Left lung (tissue), 14 donors: ENCODE measurements at places on chromosomes 7 and 10. TPM values are rescaled to one million over a fixed set of nuclear protein-coding genes. Genes with fewer than 3 reads are reported as not detected.
A peak's percentile ranks its signal among the peaks of the same experiment; 100 is the strongest.

The SPRN gene
- 6.4 TPM for polyA plus RNA-seq

- no peak for DNase-seq
Observed at GRCh38 chr10:18162021-18162627, 21.9 kb downstream of the CACNB2 start.

- no peak for DNase-seq
Observed at GRCh38 chr10:48699011-48699627, 14.4 kb downstream of the WDFY4 start.

DNA sequence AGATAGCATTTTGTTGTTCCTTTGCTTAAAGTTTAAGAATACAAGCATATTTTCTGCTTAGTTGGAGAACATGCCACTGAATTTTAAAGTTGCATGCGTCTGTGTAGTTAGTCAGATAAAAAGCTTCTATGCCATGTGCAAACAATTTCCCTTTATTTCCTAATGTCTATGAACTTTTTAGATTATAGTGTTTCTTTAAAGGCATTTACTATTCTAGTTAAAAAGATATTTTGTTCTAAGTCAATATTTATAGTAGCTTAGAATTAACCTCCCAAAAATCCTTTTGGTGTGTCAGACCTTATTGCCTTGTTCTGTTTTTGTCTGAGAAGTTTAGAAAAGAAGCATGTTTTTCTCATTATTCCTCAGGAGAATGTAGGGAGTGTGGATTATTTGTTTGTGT, 99.0 kb upstream of the GATA3 start:
- DNase-seq, result no peak

The GDI2 gene
- polyA plus RNA-seq, result 234 TPM

- peak; percentile 40 for DNase-seq
Observed at GRCh38 chr7:30226614-30227268, 57.7 kb upstream of the ZNRF2 start.

DNA sequence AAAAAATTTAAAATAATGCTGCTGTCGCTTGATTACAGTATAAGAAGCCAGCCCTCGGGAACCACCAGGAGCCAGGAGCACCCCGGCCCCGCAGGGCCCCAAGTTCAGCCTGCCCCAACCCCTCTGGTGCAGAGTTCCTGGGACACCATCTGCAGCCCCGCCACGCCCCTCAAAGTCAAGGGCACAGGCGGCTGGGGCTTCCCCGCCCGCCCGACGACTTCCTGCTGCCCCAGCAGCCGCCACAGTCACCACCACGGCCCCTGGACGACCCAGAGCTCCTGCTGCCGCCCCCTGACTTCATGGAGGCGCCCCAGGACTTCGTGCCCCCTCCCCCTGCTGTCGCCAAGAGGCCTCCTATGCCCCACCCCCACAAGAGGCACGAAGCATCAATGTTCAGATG, 103.6 kb upstream of the PDSS1 start:
- no peak for DNase-seq

The WNT8B gene
- 0.10 TPM for polyA plus RNA-seq

DNA sequence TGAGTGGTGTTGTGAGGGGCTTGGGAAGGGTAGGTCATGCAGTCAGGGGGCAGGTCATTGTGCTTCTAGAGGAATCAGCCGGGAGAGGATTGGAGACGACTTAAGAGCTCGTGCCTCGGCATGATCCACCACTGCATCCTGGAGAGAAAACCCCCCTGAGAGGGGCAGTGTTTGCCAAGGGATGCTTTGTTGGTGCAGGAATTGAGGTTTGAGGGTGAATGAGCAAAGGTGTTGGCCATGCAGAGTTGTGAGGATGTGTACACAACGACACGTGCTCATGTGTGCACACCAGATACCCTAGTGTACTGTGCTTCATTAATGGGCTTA, 85.6 kb upstream of the ANLN start:
- DNase-seq, result no peak

DNA sequence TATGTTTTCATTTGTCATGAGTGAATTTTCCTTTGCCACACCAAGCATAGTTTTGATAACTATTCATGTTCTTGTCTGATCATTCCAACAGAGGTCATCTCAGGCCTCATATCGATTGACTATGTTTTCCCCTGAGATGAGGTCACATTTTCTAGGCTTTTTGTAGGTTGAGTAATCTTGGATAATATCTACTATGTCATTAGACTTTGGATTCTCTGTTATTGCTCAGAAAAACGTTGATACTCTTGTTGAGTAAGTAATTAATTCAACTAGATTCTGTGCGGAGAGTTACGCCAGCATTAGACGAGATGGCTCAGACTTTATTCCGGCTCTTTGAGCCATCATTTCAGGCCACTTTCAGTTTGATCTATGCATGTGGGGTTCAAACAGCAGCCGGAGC, 57.7 kb downstream of the KLF6 start:
- no peak for DNase-seq

- DNase-seq, result no peak
Observed at GRCh38 chr10:5508161-5508604, 8.8 kb upstream of the CALML5 start.

The TMEM243 gene
- 94.3 TPM for polyA plus RNA-seq

DNA sequence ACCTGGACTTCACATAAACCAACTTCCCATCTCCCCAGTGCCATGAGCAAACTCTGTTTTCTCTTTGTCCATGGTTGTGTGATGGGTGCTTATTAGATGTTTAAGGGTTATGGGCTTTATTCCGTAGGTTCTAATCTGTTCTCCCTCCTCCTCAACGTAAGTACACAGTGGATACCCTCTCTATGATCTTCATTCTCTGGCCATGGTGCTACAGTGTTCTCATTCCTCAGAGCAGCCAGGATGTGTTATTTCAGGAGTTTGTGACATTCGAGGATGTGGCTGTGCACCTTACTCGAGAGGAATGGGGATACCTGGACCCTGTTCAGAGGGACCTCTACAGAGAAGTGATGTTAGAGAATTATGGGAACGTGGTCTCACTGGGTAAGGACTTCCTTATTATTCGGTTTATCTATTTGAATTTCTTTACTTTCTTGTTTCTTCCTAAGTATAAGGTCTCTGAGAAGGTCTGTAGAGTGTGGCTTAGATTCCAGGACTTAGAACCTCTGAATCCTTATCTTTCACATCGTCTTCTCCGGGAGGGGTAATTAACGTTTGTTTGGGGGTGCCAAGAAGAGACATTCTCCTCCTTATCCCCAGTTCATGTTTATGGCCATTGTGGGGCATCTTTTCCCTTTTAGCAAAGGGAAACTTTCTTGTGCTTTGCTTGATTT, 3.8 kb downstream of the ZNF655 start:
- no peak for DNase-seq

GRCh38 chr10:13161857-13162271, 506 bp downstream of the MCM10 start:
- no peak for DNase-seq

The STEAP4 gene
- polyA plus RNA-seq, result 13.4 TPM

The LBX1 gene
- polyA plus RNA-seq, result 0.33 TPM

The CUTC gene
- 21.5 TPM for polyA plus RNA-seq

The CPEB3 gene
- polyA plus RNA-seq, result 3.1 TPM

- no peak for DNase-seq
Observed at GRCh38 chr10:6458814-6459213, 121.3 kb downstream of the PRKCQ start.

DNA sequence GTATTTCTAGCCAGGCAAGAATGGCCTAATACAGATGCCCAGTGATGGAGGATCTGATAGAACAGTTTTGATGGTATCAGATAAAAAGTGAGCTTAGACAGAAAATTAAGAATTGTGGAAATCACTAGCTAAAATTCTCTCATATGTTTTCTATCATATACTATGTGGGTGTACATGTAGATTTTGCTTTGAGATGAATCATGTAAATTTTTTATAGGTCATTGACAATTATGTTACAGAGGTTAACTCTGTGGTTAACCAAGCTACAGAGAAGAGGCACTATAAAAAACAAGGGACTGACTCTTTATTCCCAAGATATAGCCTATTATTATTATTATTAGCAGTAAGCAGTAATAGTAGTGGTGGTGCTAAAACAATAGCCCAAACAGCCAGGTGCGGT, 156.5 kb downstream of the ITGA8 start:
- no peak for DNase-seq

DNA sequence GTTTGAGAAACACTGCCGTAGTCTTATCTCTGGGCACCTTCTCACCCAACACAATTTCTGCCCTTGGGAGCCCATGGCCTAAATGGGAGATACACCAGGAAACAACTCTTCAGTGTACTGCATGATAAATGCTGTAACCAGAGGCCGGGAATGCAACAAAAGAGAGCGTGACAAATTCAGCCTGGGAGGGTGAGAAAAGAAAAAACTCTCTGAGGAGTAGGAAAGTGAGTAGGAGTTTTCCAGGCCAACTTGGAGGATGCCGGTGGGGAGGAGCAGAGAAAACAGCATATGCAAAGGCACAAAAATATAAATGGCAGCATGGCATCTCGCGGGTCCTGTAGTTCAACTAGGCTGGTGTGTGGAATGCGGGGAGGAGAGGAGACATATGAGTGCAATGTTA, 624.5 kb downstream of the PARD3 start:
- DNase-seq, result no peak

The TMEM225B gene
- 1.1 TPM for polyA plus RNA-seq

- DNase-seq, result no peak
Observed at GRCh38 chr7:150357270-150357669, 11.4 kb upstream of the REPIN1 start.

The ST8SIA6 gene
- 12.1 TPM for polyA plus RNA-seq

The VIPR2 gene
- 0.28 TPM for polyA plus RNA-seq

DNA sequence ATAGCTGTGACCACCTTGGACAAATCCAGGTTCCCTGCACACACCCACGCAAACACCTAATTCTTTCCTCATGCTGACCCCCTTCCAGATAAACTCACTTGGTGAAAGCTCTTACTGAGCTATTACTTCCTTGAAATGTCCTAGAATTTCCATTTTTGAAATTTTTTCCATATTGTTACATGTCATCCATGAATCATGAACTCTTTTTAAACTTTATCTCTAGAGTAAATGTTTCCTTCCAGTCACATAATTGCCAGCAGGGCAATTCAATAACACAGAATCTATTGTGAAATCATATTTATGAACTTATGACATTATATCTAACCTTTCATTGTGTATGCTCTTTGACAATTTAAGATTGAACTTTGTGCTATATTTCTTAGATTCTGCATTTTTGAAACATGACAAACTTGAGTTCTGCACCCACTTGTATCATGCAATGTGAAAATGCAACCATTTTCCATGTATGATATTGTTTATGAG, 26.8 kb upstream of the FGL2 start:
- no peak for DNase-seq

DNA sequence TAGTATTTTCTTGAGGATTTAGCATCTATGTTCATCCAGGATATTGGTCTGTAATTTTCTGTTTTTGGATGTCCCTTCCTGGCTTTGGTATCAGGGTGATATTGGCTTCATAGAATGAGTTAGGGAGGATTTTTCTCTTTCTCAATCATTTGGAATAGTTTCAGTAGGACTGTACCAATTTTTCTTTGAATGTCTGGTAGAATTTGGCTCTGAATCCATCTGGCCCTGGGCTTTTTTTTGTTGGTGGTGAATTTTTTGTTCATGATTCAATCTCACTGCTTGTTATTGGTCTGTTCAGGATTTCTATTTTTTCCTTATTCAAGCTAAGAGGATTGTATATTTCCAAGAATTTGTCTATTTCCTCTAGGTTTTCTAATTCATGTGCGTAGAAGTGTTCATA, 192.7 kb downstream of the KIF20B start:
- DNase-seq, result no peak

- DNase-seq, result no peak
Observed at GRCh38 chr7:37052705-37053104, 328.4 kb upstream of the AOAH start.

The SMURF1 gene
- 19.3 TPM for polyA plus RNA-seq

- DNase-seq, result peak; percentile 75
Observed at GRCh38 chr7:158432369-158433341, 155.0 kb downstream of the PTPRN2 start.

GRCh38 chr7:5827755-5828154, 46.3 kb upstream of the RNF216 start:
- DNase-seq, result no peak

DNA sequence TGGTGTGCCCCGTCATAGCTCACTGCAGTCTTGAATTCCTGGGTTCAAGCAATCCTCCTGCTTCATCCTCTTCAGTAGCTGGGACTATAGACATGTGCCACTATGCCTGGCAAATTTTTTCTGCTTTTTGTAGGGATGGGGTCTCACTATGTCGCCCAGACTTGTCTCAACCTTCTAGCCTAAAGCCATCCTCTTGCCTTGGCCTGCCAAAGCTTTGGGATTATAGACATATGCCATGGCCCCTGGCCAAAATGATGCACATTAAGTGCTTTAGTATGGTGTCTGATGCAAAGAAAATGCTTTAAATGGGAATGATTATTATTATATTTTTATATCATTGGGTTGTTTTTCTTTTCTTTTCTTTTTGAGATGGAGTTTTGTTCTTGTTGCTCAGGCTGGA, 33.2 kb upstream of the VCL start:
- DNase-seq, result no peak

- no peak for DNase-seq
Observed at GRCh38 chr10:108852211-108852610, 1071.1 kb downstream of the XPNPEP1 start.

The ASNS gene
- polyA plus RNA-seq, result 37.5 TPM

DNA sequence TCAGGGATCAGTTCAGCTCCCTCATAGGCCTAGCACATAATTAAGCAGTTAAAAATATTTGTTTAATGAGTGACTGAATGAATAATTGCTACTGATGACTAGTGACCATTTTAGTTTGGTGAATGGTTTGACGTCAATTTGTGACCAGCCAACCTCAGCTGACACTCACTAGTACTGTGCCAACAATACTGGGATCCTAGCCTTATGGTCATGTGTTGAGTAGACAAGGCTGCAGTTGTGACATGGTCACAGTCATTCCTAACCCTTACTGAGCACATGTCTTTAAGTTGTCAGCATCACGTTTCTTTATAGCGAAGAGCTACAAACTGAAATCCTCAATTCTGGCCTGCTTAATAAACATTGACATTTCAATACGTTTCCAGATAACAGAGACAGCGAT, 86.9 kb upstream of the SLC26A5 start:
- no peak for DNase-seq

GRCh38 chr7:135147899-135148721, at the start of gene TMEM140:
Gene TMEM140, plus strand, starts transcription at chr7:135148072. Its CDS starts 16,370 bp downstream, at chr7:135164442.
- DNase-seq, result no peak

GRCh38 chr10:34049469-34049868, 715.0 kb upstream of the NRP1 start:
- no peak for DNase-seq

- DNase-seq, result no peak
Observed at GRCh38 chr10:130961506-130962239, 349.8 kb downstream of the TCERG1L start.

The TAS2R41 gene
- polyA plus RNA-seq, result not detected
